ENCODE measurements at places on chromosomes 13 and 19.
A peak's percentile ranks its signal among the peaks of the same experiment; 100 is the strongest.

DNA sequence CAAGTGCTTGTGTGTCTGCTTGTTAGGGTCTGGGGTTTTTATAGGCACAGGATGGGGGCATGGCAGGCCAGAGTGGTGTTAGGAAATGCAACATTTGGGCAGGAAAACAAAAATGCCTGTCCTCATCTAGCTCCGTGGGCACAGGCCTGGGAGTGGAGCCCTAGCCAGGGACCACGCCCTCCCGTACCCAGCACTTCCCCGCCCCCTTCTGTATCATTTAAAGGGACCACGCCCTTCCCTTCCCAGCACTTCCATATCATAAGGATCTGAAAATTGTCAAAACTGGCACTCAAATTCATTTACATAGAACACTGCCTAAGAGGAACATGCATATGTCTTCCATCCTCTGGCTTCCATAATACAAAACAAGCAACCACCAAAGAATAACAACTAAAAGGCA lies 185.8 kb downstream of the B3GLCT start:
- no peak for DNase-seq

DNA sequence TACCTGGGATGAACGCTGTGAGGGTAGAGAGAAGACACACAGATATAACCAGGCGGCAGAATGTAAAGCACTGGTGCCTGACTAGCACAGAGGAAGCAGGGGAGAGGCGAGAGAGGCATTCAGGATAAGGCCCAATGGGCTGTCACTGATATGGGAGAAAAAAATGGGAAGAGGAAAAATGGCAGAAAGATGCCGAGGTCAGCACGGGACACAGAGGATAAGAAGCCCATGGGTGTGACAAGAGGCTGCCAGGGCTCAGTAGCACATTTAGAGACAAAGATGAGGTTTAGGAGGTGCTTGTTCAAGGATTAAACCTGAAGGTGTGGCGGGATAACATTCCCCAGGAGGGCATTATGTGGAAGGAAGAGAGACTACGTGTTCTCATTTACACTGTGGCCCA lies 5.6 kb downstream of the SMG9 start:
- no peak for DNase-seq

GRCh38 chr13:93700115-93700514 lies 473.5 kb downstream of the GPC6 start:
- DNase-seq = no peak

- DNase-seq = no peak
Measured at GRCh38 chr19:29383696-29384095, 142.1 kb upstream of the VSTM2B start.

GRCh38 chr19:38268539-38268938 lies 4.2 kb downstream of the SPINT2 start:
- no peak for DNase-seq

- DNase-seq = peak; percentile 81
Measured at GRCh38 chr19:1512671-1513498, at the start of gene ADAMTSL5. ADAMTSL5 (minus strand) TSS chr19:1513019; CDS start chr19:1510943, 2,076 bp downstream.

DNA sequence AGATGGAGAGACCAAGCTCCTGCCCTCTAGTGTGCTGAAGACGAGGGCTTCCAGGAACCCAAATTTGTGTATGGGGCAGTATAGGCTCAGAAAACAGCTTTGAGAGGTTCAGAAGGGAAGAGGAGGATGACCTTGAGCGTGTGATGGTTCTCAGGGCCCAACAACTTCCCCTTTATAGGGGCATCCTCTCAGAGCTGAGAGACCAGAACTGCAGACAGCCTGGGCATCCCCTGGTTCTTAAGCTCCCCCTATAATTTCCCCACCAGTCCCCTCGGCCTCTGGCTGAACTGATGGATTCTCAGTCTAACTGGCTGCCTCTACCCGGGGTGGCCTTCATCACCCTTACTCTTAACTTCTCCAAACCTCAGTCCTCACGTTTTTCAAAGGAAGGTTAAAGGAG lies 167.5 kb downstream of the URI1 start:
- no peak for DNase-seq

DNA sequence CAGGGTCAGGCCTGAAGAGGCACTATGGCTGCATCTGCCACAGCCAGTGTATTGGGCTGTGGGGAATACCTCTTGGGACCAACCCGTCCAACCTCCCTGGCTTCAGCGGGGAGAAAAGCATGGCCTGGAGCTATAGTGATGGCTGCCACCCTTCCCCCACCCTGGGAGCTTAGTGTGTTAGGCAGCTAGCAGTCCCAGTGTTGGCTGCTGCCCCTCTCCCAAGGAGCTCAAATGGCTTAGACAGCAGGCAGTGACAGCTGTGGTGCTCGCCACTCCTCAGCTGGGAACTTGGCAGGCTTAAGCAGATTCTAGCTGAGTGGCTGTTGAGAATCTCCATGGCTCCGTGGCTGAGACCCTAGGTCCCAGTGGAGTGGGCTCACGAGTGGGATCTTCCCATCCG lies 19.7 kb downstream of the ACOD1 start:
- DNase-seq = no peak

GRCh38 chr13:40422588-40423235 lies 243.7 kb downstream of the FOXO1 start:
- DNase-seq = no peak

DNA sequence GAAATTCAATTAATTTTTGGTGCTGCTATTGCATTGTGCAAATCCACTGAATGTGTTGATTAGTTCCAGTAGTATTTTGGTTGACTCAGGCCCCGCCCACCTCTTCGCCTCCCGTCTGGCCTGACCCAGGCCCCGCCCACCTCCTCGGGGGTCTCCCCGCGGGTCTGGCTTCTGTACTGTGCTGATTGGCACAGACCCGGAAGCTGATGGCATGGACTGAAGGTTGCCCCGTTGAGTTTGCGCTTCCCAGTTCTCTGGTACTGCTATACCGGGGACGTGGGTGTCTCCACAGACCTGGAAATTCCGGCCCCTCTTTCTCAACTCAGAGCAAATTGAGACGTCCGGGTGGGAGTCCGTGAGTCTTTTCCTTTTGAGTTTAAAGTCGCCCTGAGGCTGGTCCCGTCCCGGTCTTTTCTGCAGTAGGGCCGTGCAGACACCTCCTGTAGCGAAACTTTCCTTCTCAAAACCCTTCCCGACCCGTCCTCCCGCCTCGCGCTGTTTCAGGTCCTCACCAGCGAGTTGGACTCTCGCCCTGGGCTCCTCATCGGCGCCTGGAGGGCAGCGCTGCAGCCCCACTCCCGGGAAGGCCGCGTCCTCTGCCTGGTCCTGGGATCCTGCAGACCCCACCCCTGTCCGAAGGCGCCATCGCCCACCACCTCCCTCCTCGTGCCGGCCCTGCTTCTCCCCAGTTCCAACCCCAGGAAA lies 14.8 kb downstream of the ZNF701 start:
- DNase-seq = no peak

GRCh38 chr19:47758443-47758804 lies 13.1 kb downstream of the NOP53 start:
- DNase-seq = no peak

GRCh38 chr19:35171730-35172129 lies 17.2 kb downstream of the FXYD5 start:
- DNase-seq = no peak

GRCh38 chr13:93951951-93952350 lies 527.5 kb downstream of the DCT start:
- no peak for DNase-seq

DNA sequence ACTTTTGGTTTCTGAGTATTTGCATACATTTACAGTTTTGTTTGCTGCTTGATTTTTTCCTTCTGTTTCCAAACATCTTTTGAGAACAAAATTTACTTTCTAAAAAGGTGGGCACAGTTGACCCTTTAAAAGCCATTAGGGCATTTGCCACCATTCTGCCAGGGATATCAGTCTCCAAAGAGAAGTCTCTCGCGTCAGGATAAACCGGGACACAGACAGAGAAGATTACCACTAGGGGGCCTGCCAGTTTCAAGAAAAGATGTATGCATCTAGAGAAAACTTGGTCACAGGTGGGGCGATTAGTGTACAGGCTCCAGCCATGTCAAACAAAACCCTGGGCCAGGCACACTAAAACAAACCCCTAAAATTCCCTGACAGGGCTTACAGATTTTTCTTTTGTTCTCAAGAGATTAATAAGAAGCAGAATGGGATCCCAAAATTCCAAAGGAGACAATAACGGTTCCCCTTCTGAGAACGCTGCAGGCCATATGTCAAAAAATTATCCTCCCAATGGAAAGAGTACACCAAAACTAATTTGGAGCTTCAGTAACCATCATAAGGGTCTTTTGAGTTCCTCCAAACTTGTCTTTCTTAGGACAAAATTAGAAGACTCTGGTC lies 10.7 kb upstream of the PABPC3 start:
- DNase-seq = no peak

DNA sequence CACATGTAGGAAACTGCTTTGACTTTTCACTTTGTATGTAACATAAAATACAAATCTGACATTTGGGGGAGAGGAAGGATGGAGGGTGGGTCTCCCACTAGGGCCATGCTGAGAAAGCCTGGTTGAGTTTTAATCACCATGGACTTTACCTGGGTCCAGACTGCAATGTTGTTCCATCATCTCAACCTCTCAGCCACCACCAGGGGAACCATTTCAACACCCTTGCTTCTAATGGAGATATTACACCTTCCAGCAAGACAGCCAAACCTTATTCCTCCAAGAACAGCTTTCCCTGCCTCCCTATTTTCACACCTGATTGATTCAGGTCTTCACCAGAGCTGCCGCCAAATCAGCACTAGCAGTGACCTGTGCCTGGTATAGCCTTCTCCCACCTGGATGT lies 56.0 kb downstream of the ZAR1L start:
- no peak for DNase-seq

GRCh38 chr19:48795055-48795684 lies 15.7 kb downstream of the BCAT2 start:
- DNase-seq = peak; percentile 89

DNA sequence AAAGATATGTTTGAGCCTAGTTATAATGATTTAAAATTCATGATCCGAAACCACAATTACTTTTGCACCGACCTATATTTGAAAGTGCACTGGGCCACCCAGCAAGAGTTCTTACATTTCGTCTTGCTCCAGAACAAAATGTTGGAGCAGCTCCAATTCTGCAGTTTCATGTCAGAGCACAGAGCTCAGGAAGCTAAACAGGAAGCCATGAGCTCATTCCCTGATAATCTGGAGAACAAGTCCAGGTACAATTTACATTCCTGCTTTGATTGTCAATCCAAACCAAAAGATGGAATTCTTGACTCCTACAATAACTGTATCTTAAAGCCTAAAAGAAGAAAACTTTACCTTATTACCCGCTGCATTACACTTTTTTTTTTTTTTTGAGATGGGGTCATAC lies 131.8 kb downstream of the KCTD12 start:
- DNase-seq = no peak

- DNase-seq = no peak
Measured at GRCh38 chr13:31224174-31224669, 24.4 kb downstream of the B3GLCT start.

DNA sequence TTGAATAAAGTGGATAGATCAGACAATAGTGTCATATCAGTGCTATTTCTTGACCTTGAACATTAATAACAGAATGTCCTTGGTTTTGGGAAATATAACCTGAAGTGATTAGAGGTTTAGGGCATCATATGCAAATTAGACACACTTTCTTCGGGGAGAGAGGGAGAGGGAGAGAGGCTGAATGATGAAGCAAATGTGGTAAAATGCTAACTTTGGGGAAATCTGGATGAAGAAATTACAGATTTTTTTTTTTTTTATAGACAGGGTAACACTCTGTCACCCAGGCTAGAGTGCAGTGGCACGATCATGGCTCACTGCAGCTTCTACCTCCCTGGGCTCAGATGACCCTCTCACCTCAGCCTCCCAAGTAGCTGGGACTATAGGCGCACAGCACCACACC lies 3.9 kb upstream of the NCR1 start:
- no peak for DNase-seq

GRCh38 chr19:6590258-6590826 lies 608 bp downstream of the CD70 start:
- DNase-seq = peak; percentile 53

GRCh38 chr13:69828527-69828926 lies 279.1 kb upstream of the ATXN8OS start:
- DNase-seq = no peak

DNA sequence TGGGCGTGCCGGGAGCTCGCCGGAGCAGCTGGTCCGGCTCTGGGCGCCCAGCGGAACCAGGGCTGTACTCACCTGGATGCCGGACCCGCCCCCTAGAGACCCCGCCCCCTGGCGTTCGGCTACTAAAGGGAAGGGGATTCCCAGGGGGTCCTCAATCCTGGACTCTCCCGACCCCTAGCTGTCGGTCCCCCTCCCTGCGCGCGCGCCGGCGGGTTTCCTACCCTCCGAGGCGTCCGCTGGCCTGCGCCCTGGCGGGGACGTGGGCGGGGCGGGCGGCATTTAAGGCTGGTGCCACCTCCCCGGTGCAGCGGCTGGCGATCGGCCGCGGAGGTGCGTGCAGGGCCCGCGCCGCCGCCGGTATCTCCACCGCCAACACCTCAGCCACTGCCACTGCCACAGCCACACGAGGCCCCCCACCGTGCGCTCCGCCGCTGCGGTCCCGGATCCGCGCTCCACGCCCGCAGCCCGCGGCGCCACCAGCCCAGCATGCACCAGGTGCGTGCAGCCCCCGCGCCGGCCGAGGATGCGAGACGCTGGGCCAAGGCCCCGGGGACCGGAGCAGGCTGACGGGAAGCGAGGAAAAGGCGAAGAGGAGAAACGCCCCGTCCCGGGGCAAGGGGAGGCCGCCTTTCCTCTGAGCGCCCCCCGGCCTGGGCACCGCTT lies at the start of gene ATP12A:
ATP12A (plus strand) TSS at position 151 of the 663 bp plus-strand sequence; CDS start at position 487, 336 bp downstream.
- DNase-seq = peak; percentile 62

- DNase-seq = no peak
Measured at GRCh38 chr13:58680115-58680514, 1048.6 kb downstream of the PCDH17 start.

DNA sequence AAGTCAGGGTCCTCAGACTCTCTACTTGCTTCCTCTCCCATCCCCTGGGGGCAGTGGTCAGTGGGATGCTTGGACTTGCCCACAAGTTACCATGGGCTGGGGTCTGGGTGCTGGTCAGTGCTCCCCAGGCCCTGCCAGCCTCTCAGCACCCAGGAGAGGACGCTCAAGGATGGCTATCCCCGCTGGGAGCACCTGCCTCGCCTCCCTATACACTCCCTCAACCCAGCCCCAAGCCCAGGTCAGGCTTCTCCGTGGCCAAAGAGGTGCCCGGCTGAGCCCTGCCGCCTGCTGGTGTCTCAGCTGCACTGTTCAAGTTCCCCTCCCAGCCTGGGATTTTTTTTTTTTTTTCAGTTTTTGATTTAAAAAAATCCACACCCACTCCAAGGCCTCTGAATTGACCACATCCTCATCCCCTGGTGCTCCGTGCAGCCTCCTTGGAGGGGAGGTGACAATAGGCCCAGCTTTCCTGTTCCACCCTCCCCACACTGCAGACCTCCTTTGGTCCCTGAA lies 10.8 kb downstream of the F2RL3 start:
- no peak for DNase-seq

- no peak for DNase-seq
Measured at GRCh38 chr13:108968566-108968965, 339.2 kb downstream of the MYO16 start.

Measured in activated T-cell treated with anti-CD3 and anti-CD28 coated beads, Interleukin-2, amount 50 U/mL, for 24 hours (primary cell).